ENCODE measurements at places on chromosomes 11 and 22.

- no peak for DNase-seq
Observed at GRCh38 chr11:119012629-119013170, 5.4 kb downstream of the RPS25 start.

- DNase-seq: no peak
Observed at GRCh38 chr11:72627594-72628281, 46.5 kb downstream of the PDE2A start.

DNA sequence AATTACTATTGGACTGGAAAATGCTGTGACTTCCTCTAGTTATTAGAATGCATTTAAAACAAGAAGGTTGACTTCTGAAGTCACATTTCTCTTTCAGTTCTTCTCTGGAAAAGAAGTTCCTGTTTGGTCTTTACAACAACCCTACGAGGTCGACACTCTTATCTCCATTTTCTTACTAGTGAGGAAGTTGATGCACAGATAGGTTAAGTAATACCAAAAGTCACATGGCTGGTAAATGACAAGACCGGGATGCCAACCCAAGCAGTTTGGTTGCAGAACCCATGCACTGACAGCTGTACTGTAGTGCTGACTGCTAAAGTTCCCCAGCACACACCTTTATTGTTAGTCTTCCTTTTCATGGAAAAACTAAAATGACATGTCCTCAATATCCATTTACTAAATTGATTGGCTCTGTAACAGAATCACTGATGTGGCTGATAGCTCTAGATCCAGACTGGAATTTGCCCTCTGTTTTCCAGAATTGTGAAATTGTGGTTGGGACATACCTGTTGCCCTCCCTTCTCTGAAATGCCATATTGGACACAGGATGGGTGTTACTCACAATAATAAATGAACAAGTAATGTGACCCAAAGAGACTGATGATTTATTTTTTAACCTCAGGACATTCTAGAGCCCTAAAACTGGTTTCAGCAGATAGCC, 9.4 kb upstream of the TECTA start:
- no peak for DNase-seq

DNA sequence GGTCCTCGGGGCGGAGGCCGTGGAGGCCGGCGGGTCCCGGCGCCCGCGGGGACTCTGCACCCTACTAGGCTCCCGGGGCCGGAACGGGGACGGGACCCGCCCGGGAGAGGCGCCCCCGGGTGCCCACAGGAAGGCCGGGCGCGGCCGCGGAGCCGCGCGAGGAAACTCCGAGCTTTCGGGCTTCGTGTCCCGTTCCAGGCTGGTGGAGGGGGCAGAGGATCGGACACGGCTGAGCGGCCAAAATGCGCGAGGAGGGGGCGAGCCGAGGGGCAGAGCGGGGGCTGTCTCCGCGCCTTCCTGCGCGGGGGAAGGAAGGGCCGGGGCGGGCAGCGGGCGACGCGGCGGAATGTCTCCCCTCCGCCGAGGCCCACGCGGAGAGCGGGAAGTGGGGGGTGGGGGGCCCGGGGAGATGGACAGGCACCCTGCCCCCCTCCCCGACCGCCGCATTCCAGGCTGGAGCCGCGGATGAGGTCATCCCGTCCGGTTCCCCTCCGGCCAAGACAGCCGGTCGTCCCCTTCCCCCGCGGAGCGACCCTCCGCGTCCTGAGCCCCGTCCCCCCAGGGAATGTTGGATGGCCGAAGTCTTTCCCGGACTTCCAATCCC, 430 bp downstream of the CDC42EP1 start:
- no peak for DNase-seq

DNA sequence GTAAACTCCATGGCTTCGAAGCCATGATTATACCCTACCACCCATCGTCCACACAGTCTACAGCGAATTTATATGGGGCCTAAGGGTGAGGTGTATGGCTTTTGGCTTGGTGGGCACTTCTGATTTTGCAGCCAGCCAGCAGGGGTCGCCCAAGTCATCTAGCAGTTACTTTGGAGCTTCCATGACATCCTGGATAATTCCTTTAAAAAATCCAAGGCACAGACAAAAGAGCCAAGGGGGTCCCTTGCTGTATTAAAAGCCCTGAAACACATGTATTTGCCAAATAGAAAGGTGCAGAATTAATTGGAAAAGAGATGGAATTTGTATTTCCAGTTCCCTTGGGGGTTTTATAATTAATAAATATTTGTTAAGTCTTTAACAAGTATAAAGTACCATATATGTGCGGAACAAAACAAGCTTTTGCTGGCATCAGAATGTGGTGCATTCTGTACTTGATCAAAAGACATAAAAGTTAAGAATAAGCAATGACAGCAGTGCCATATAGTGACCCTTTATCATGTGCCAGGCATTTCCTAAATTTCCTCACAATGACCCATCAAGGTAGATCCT, 132.8 kb upstream of the PITPNB start:
- no peak for DNase-seq

- no peak for DNase-seq
Observed at GRCh38 chr22:20516399-20516798, 9.0 kb downstream of the MED15 start.

DNA sequence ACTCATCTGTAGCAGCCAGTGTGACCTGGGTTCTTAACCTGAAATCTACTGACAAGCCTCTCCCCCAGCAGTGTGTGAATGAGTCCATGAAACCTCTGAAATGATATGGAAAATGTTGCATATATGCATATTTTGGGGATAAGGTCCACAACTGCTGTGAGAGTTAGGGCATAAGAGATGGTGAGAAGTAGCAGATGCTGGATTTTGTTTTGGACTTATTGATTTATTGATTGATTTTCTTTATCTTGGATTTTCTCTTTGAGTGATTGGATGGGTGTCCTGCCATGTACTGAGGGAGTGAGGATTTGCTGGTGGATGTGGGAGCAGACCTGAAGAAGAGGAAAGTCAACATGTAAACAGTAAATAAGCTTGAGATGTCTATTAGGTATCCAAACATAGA, 211.4 kb upstream of the SORL1-AS1 start:
- no peak for DNase-seq

GRCh38 chr11:7416080-7416479, 69.2 kb upstream of the OLFML1 start:
- no peak for DNase-seq

GRCh38 chr11:133082453-133082781, 449.9 kb downstream of the OPCML start:
- DNase-seq: no peak

GRCh38 chr11:22559416-22559815, 66.2 kb downstream of the FANCF start:
- DNase-seq: no peak

DNA sequence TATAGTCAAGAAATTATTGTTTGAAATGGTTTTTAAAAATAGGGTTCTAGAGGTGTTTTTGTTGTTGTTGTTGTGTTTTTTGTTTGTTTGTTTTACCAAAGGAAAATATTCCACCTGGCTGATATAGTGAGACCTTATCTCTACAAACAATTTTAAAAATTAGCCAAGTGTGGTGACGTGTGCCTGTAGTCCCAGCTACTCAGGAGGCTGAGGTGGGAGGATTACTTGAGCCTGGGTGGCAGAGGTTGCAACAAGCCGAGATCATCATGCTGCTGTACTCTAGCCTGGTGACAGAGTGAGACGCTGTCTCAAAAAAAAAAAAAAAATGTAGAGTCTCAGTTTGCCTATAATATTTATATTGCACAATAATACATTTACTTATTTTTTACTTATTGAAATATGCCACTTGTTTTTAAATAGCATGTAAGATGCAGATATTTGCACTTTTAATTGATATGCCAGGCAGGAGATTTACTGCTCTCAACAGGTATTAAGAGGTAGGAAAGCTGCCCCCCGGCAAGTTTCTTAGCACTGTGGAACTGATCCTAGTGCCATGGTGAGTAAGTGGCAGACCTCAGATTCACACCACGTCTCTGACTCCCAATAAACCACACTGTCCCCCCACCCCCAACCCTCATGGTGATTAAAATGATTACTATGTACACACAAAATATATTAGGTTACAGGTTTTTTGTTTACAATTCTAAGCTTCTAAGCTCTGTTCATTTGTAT, 157.4 kb downstream of the TEAD1 start:
- no peak for DNase-seq

DNA sequence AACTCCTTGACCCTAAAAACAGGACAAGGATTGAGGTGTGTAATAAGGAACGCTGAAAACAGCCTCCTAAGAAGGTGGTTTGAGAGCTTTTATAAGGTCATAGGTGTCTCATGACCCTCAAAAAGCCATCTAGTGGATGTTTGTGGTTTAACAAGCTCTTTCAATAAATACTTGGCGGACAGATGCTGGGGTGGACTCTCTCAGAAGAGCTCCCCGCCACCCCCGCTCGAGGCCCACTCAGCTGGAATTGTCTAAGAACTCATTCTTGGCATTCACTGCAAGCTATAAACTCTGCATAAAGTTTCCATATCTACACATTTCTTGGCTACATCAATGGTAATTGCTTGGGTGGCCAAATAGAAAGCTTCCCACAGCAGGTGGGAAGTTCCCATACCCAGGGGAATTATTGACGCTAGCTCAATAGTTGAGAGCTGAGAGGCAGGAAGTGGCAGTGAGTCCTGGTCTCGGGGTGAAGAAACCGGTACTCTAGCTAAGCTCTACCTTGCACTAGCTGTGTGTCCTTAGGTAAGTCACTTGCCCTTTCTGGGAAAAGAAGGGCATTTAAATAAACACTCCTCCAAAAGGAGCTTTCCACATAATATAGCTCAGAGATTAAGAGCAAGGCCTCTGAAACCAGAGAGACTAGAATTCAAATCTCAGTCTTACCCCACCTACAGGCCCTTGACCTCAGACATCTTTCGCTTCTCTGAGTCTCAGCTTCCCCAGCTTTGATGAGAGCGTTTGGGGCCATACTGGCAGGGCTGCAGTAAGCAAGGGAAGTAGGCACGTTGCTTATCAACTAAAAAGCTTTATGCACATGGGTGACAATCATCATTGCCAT, 6.4 kb downstream of the MS4A15 start:
- no peak for DNase-seq

GRCh38 chr11:114606003-114606801, 10.6 kb upstream of the NXPE4 start:
- DNase-seq: no peak

DNA sequence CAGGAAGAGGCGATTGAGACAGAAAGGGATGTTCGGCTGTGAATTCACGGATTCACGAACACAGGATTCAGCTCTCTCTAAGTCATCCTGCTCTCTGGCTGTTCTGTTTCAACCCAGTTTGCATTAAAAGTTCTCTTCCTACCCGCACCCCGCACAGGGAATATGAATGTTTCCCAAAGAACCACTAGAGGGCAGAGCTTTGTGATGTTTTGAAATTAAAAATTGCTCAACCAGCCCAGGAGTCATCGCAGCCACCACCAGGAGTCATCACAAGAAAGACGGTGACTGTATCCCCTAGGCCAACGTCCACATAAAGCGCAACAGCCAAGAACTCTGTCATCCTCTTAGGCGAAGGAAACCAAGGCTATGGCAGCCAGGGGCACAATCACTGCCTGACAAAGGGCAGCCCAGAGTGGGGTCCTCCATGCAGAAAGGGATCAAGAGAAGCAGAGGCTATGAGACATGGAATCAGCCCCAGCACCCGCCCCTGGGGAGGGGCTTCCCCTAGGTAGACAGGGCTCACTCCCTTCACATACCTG, 122.4 kb downstream of the WT1 start:
- DNase-seq: no peak

DNA sequence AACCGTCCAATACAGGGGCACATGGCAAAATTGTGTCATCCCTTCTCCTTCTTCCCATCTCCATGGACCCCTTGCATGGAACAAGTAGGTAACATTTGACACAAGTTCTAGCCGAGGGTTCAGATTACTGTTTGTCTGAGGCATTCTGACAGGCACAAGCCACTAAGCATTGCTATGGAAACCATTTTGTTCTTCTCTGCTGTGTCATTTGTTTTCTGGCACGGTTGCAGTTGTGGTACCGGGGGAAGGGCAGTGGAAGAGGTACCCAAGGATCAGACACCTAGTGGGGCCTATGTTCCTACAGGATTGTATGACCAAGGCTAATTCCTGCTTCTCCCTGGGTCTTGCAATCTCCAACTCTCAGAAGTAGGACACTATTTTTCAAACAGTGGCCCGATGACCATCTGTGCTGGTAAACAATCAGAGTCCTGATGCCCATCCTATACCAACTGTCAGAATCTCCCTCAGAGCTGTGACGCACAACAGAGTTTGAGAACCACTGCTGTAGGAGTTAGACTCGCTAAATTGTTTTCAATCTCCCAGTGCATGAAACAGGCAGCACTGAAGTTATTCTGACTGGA, 69.3 kb downstream of the KCNC1 start:
- DNase-seq: no peak

DNA sequence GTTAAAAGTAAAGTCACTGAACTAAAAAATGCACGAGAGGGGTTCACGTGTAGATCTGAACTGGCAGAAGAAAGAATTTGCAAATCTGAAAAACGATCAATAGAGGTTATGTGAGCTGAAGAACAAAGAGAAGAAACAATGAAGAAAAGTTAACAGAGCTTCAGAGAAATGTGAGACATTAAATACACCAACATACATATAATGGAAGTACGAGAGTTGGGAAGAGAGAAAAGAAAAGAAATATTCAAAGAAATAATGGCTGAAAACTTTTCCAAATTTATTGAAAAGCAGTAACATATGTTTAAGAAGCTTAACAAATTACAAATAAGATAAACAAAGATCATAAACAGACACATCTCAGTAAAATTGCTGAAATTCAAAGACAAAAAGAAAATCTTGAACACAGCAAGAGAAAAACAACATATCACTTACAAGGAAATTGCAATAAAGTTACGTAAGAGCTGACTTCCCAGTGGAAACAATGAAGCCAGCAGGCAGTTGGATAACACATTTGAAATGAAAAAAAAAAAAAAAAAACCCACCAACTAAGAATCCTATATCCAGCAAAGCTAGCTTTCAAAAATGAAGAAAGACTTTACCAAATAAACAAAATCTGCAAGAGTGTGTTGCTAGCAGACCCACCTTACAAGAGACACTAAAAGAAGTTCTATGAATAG, 56.8 kb downstream of the EMSY start:
- no peak for DNase-seq

GRCh38 chr11:43924112-43924855, 18.2 kb upstream of the C11orf96 start:
- no peak for DNase-seq

DNA sequence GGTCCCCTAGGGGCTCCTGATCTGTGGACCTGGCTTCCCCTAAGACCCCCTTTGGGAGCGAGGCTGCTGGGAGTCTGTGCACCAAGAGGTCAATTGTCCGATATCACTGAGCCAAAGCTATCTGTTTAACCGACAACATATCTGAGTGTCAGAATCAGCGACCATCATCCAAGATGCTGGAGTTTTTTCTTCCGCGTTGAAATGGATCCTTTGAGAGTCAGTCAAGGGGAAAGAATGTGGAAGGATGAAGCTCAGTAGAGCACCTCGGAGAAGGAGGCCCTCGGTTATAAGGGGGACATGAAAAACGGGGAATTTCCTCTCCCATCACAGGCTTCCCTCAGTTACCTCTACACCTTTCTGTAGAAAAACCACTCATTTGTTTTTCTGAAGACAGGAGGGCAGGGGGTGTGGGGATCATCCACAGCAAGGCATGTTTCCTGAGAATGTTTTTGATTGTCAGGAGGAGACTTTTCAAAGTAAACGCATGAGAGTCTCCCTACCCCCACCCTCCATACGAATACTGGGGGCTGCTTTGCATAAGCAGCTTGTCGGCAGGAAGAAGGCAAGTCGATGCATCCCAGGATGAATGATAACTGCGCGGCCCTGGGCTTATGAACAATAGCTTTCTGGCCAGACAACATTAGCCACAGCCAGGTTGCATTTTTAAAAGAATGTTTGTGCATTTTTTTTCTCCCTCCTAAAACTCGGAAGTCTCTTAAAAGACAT, 37.7 kb upstream of the CCND1 start:
- DNase-seq: no peak
